ENCODE measurements at places on chromosomes 2 and 18. TPM values are rescaled to one million over a fixed set of nuclear protein-coding genes. Genes with fewer than 3 reads are reported as not detected.

- DNase-seq: no peak
Observed at GRCh38 chr2:150036622-150037021, 449.0 kb upstream of the MMADHC start.

DNA sequence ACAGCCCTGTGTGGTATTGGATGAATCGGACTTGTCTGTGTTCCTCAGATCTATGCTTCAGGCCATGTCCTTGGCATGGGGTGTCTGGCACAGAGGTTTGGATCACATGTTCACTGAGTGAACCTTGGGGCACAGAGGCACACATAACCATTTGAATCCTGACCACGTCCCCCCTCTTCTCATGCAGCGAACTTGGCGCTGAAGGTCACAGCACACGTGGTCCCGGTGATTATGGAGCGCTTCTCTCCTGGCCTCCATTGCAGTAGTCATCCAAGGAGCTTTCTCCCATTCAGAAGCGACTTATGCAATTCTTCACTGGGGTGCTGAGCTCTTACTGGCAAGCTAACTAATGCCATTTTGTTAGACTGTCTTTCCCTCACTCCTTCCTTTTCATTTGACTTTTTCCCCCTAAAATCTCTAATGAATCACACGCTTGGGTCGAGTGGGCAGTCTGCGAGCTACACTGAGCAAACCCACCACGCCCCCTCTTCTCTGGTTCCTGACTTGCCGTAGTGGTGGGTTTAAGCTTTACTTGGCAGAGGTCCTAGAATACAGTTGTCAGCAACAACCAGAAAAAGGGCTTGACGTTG, 59.4 kb downstream of the KCNG2 start:
- peak; percentile 78 for DNase-seq

DNA sequence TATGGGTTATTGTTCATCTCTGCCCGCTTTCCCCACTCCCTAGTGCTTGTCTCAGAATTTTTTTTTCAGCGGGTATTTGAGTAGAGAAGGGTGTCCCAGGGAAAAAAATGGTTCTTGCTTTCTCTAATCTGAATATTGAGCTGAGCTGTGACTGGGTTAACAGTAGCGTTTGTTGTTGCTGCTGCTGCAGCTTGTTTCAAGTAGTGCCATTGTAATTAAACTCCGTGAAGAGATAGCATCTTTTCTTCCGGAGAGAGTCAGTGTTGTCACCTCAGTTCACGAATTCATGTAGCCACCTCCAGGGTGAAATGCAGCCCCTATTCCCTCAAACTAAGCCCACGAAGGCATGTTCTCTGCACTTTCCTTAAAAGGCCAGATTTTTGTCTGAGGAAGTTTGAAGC, 1.5 kb upstream of the AAK1 start:
- DNase-seq: peak; percentile 10

GRCh38 chr2:3602553-3603339, 7.8 kb downstream of the COLEC11 start:
- no peak for DNase-seq

GRCh38 chr2:29192526-29192925, 77.3 kb downstream of the CLIP4 start:
- DNase-seq: peak; percentile 83

Gene NDC80
- polyA plus RNA-seq: 14.5 TPM

Gene ST8SIA3
- 0.01 TPM for polyA plus RNA-seq

Gene NYAP2
- polyA plus RNA-seq: 0.21 TPM

Measured in muscle of back (tissue), 13 donors.